ENCODE measurements at places on chromosomes 3 and 15. TPM values are rescaled to one million over a fixed set of nuclear protein-coding genes. Genes with fewer than 3 reads are reported as not detected.

The C3orf70 gene
- 0.64 TPM for total RNA-seq

The SCN5A gene
- not detected for total RNA-seq

The LDHAL6B gene
- not detected for total RNA-seq

The ADGRG7 gene
- total RNA-seq: not detected

The GOLGA6D gene
- not detected for total RNA-seq

The CACNA2D3 gene
- 7.0 TPM for total RNA-seq

The NUP210 gene
- 14.9 TPM for total RNA-seq

The CSTA gene
- 2,321 TPM for total RNA-seq

DNA sequence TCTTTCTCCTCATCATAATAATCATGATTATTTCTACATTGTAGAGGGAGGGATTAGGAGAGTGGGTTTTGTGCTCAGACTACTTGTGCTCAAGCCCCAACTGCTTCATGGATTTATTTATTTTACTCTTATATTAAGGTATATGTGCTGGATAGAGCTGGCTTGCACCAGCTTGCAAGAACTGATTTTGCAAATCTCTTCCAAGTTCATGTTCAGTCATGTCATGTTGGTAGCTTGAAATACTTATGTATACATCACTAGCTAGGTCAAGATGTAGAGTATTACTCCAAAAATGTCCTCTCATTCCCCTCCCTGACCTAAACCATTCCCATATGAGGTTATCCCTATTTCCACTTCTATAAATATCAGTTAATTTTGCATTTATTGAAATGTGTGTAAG lies 293.9 kb upstream of the RBMS3 start:
- ATAC-seq: peak; percentile 80

- ATAC-seq: no peak
Observed at GRCh38 chr15:23503980-23504379, 56.9 kb upstream of the GOLGA6L2 start.

GRCh38 chr15:39304201-39304841 lies 276.6 kb upstream of the THBS1 start:
- ATAC-seq: peak; percentile 56

DNA sequence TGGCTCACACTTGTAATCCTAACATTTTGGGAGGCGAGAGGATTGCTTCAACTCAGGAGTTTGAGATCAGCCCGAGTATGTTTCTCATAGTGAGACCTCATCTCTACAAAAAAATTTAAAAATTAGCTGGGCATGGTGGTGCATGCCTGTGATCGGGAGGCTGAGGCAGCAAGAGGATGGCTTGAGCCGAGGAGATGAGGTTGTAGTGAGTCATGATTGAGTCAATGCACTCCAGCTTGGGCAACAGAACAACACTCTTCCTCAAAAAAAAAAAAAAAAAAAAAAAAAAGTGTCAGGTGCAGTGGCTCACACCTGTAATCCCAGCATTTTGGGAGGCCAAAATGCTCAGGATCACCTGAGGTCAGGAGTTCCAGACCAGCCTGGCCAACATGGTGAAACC lies 2.4 kb downstream of the RPL39L start:
- ATAC-seq: peak; percentile 77

DNA sequence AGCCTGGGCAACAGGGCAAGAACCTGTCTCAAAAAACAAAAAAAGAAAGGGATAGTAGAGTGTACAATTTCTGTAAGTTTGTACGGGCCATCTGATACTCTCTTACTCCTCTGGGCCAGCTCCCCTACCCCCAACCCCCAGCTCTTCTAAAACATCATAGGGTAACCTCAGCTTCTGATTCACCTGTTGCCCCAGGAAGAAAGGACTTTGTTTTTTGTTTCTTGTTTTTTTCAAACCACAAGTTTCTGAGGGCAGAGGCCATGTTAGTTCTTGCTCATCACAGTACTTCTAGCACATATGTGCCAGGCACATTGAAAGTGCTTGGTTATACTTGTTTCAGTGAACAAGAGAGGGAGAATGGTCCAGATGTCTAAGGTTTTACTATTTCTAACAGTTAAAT lies 20.2 kb downstream of the ATOSA start:
- no peak for ATAC-seq

GRCh38 chr3:39809995-39810595 lies 686 bp downstream of the MYRIP start:
- peak; percentile 16 for ATAC-seq

GRCh38 chr15:68018797-68019444 lies 35.2 kb upstream of the PIAS1 start:
- no peak for ATAC-seq

DNA sequence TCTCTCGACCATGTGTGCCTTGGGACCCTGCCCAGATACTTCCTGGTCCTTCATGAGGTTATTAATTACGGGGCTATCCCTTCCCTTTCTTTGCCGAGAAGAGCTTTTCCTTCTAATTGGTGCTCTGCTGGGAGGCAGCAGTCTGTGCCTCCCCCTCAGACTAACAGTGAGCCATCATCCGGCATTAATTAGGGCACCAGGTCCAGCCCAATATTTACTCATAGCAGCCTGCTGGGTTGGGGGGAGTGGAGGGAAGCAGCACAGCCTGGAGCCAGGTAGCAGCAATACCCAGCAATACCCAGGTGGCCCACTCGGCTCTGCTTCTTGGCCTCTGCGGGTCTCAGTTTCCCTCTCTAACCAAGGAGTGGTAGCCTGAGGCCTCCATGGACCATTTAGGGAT lies 20.1 kb downstream of the CACNA2D2 start:
- no peak for ATAC-seq

All from esophagus mucosa (tissue), 1 donor.